ENCODE measurements at places on chromosomes 4 and X. TPM values are rescaled to one million over a fixed set of nuclear protein-coding genes. Genes with fewer than 3 reads are reported as not detected.

Gene PLS3
- polyA plus RNA-seq, result 165 TPM

Gene TMEM175
- polyA plus RNA-seq, result 44.7 TPM

Gene FAM47A
- not detected for polyA plus RNA-seq

Gene CPZ
- 70.9 TPM for polyA plus RNA-seq

All from BJ (cell line).